ENCODE measurements at places on chromosomes 1 and 21. TPM values are rescaled to one million over a fixed set of nuclear protein-coding genes. Genes with fewer than 3 reads are reported as not detected.

DNA sequence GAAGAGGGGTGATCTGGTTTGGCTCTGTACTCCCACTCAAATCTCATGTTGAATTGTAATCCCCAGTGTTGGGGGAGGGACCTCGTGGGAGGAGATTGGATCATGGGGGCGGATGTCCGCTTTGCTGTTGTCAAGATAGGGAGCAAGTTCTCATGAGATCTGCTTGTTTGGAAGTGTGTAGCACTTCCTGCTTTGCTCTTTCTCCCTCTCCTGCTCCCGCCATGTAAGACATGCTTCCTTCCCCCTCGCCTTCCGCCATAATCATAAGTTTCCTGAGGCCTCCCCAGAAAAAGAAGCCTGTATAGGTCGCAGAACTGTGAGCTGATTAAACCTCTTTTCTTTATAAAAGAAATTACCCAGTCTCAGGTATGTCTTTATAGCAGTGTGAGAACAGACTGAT is 27.9 kb downstream of the MYOM3 start:
- DNase-seq = no peak

- peak; percentile 92 for DNase-seq
These were observed 7.6 kb downstream of the EFNA3 start for GRCh38 chr1:155086128-155086741.

DNA sequence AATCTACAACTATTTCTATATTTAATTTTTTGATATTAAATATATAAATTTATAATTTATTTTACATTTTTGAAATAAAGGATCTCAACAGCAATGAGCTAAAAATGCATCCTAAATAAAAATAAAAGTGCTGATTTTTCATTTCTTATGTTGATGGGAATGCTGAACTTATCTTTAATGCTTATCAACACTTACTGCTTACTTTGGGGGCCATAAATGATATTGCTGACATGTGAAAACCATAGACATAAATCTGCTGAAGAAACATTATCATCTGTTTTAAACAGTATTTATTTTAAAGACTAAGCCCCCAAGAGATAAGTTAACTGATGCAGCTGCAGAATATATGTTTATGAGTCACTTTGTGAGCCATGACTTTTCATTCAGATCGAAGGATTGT is 594.1 kb upstream of the PKN2 start:
- DNase-seq = no peak

DNA sequence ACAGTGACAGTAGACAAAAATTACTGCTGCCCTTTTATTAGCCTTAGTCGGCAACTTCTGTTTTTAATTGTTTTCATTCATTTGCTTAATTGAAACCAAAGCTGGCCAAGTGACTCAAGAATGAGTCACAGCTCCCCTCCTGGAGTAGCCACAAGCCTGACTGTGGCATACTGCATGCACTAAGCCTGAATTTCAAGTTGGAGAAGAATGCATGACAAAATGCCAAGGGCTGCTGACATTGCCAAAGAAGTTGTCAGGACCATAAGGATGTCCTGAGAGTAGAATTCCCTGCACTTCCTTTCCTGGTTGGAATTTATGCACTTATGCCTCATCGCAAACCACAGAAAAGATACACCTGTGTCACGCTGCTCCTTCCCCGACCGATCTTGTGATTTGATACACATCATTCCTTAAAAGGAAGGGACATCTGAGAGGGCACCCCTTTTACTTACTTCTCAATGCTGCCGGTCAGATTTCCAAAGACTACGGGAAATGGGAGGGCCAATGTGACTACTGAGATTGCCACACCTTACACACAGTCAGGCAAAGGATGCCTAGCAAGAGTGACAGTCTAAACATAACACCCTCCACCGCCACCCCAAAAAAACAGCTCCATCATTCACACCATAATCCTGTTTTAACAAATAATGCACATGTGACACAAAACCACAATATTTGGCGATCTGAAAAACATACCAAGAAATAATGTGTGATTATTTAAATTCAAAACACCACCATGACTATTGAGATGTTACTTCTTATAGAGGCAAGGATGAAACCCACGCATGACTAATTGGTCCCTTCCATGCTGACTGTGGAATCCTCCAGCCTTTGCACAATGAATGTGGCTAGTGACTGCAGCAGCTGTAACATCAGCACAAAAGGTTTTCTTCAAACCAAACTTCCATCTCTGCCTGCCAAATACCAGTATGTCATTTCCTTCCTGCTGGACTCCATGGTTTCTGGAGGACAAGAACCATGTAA is 28.2 kb downstream of the VAV3 start:
- DNase-seq = peak; percentile 57

- DNase-seq = no peak
These were observed 9.8 kb upstream of the OR2T1 start for GRCh38 chr1:248393050-248393449.

- no peak for DNase-seq
These were observed 83.7 kb upstream of the CTTNBP2NL start for GRCh38 chr1:112312315-112312714.

DNA sequence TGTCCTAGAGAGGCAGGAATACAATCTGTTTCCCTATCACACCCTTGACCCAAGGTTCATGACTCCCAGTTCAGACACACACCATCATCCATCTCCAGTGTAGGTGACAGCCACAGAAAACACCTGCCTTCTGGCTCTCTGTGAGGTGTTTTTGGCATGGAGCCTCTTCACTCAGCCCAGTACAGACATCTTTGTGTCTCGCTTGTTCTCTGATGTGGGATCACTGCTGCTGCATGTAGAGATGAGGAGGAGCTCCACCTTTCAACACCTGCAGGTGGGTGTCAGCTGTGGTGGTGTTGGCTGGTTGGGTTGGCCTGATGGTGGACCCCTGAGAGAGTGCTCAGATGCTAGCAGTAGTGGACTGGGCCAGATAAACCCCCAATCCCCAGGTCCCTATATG is 916.7 kb upstream of the B3GALT2 start:
- no peak for DNase-seq

- peak; percentile 67 for DNase-seq
These were observed 1638.3 kb downstream of the MRPL39 start for GRCh38 chr21:23968722-23969647.

DNA sequence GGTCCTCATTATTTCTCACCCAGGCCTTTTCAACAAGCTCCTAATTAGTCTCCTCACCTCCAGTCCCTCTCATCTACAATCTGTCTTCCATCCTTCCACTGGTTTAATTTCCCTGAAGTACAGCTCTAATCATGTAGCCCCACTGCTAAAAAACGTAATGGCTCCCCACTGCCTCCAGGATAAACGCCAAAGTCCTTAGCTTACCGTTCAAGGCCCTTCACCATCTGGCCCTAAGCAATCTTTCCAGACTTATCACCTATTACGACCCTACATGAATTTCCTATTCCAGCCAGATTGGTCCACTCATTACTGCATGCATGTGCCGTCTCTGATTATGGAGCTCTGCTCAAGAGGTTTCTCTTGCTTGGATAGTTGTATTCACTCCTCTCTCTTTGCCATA is 83.1 kb upstream of the DAB1 start:
- no peak for DNase-seq

DNA sequence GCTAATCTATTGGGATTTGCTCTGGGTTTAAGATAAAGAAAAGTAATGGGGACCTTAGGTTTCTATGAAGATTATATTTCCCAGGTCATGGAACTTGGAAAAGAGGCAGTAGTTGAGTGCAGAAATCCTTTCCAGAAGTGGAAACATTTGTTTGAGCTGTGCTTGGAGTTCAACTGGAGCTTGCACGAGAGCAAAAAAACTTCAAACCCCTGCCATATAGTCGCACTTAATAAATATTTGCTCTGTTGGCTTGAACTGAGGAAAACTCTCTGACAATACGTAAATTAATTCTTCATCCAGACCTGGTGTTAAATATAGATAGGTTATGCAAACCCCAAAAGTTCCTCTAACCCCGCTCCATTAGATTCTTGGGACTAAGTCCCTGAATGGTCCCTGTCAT is 52.8 kb upstream of the COL24A1 start:
- DNase-seq = no peak

DNAJC8 gene
- total RNA-seq = 103 TPM

SPRR2G gene
- not detected for total RNA-seq

CFHR1 gene
- total RNA-seq = not detected

SSU72 gene
- 121 TPM for total RNA-seq

HOOK1 gene
- 18.3 TPM for total RNA-seq

UTS2 gene
- total RNA-seq = 0.14 TPM

RNF186 gene
- not detected for total RNA-seq

FAM3B gene
- not detected for total RNA-seq
